NCI-H1105 (cell line): ENCODE measurements at places on chromosomes 16 and 17.

GRCh38 chr16:64659866-64660265 is 462.0 kb downstream of the CDH11 start:
- no peak for DNase-seq

- DNase-seq, result no peak
Observed at GRCh38 chr16:88084881-88085280, 133.6 kb downstream of the BANP start.

DNA sequence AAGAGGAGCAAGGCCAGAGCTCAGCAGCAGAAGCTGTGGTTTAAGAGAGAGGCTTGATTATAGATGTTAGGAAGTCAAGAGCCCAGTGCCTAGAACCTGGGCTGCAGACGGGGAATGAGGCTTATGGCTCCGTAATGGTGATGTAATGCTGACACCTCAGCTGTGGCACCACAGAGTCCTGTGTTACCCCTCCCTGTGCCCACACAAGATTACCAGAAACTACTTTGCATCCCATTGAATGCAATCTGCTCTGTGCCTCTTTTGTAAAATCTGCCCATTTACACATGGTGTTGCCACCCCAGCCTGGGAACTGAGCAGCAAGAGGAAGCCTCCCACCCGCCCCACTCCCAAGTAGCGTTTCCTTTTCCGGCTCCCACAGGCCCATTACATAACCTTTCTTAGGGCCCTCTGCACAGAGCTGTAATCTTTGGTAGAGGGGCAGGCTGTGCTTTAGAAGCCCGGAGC is 57.0 kb downstream of the PITPNC1 start:
- DNase-seq, result no peak

DNA sequence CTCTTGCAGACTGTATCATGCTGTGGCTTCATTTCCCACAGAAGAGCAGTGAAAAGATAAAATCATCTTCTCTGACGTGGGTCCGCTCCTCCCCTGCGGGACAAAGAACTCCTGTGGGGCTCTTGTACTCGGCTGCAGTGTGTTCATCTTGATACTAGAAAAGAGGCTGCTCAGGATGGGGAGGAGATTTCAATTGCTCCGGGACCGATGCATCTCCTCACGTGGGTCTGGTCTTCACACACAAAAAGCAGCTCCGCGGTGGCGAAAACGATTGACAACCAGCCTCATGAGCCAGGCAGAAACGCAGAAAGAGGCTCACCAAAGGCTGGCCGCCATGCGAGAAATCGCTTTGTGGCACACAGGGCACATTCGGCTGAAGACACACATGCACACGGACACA is 14.4 kb upstream of the KCNJ18 start:
- no peak for DNase-seq

- no peak for DNase-seq
Observed at GRCh38 chr17:78557598-78558039, 19.6 kb downstream of the DNAH17 start.

DNA sequence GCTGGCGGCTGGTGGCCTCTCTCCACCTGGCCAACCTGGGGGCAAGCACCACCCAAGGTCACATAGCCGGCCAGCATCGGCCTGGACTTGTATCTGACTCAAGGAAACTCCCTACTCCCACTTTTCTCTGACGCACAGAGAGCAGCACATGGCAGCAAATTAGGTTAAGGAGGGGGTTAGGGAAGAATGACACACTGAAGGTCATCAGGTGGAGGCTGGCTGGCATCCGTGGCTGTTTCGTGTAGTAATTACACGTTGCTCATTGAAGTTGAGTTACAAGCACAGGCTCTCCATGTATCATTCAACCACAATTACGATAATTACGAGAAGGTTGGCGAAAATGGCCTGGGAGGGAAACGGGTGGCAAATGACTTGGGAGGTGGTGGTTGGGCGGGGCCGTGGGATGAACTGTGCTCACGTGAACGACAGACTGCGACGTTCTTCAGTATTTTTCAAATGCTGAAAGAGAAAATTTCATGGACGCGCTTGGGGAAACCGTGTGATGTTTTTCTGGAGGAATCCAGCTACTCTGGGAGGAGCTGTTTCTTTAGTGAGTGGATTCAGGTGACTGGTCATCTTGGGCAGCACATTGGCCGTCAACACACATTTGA is 4.0 kb upstream of the METRNL start:
- DNase-seq, result no peak

DNA sequence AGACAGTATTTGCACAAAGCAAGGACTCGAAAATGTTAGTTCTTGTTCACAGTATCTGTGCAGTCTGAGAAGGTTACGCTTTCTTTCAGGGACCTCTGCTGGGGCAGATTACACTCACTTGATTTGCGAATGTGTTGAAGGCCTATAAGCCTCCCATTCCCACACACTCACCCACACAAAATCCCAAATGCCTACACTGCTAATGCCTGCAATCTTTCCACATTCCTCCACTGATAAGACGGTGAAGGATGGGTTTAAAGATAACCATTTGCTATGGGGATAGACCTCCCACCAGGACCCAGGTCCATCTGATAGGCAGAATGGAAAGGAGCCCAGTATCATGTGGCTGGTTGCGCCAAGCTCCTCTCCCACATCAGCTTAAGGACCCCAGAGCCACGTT is 394.9 kb upstream of the SALL1 start:
- no peak for DNase-seq

- DNase-seq, result peak; percentile 1
Observed at GRCh38 chr17:66625311-66625767, 209.6 kb upstream of the CACNG5 start.

DNA sequence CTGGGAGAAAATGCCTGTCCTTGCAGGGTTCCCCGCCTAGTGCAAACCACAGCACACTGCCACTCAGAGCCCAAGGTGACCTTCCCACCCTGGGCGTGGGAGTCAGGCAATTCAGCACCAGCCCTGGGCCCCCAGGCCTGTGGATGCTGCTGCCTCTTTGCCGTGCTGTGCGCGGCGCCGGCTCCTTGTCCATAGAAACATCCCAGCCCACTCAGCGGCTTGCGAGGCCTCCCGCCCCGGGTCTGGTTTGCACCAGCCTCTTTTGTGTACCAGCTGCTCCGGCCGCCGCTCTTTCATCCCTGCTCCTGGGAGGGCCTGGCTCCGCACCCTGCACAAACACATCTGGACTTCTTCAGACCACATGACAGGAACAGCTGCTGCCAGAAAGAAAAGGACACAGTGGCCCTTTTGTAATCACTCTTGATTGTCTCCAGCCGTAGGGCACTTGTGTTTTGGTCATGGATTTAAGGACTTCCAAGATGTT is 75.4 kb upstream of the SDK2 start:
- DNase-seq, result no peak

- DNase-seq, result no peak
Observed at GRCh38 chr16:2795395-2796143, 2.7 kb upstream of the PRSS41 start.

DNA sequence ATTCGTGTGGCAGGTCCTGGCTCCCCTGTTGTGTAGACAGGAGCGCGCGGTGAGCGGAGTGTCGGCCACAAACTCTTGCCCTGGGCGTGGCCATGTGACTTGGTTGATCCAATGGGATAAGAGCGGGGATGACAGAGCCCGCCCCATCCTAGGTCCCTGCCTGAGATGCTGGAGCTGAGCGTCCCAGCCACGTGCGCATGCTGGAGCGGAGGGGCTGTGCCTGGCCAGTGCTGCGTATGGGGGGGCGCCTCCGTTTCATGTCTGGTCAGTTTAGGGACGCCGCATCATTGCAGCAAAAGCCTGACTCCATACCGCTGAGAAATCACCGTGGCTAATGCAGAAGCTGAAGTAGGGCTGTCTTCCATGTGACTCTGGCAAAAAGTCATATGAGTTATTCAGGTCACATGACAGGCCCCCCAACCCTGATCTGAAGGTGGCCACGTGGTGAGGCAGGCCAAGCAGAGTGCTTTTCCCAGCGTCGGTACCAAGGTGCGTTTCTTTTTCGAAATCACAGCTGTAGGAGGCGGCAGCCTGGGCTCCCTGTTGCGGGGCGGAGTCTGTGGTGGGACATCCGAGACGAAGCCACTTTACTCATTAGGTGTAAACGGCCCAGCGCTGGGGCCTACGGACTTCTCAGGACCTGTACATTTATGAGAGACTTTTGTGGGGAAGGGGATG is 22.5 kb downstream of the HSBP1 start:
- DNase-seq, result no peak

DNA sequence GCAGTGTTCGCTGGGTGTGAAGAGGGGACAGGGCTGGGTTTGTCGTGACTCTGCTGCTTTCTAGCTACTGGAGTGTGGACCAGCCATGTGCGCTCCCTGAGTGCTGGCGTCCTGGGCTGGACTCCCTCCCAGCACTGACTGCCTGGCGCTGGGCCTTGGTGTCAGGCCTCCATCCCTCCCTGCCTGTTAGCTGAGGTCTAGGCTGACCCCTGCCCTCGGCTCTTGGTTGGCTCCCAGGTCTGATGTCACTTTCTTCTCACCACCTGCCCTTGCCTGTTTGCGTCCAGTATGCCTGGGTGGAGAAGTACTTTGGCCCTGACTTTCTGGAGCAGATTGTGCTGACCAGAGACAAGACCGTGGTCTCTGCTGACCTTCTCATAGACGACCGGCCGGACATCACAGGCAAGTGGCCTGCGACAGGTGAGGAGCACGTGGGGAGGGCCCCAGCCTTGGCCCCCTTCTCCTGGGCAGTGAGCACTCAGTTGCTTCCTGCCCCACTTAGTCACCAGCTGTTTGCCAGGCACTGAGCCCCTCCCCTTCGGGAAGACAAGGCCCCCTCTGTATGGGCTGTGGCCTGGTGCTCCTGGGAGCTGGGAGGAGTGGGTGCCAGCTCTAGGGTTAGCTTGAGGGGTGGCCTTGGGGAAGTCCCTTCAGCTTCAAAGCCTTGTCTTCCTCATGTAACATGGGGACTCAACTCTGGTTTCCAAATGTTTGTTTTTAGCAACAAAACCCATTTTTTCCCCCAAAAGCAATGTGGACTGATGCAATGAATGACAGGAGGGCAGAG is 41.5 kb downstream of the NT5M start:
- DNase-seq, result no peak
